Fibroblast of lung (primary cell): ENCODE measurements at places on chromosomes 7 and 10. TPM values are rescaled to one million over a fixed set of nuclear protein-coding genes. Genes with fewer than 3 reads are reported as not detected.

- no peaks in the 10 kb centered on the region for H3K27me3 ChIP-seq
- H3K27ac ChIP-seq, result no peak overlapping the region
- H3K4me3 ChIP-seq, result no peak overlapping the region
- DNase-seq, result no peak
Observed at GRCh38 chr7:74121401-74122249, 38.0 kb downstream of the LIMK1 start.

- DNase-seq, result no peak
- H3K36me3 ChIP-seq, result no peaks in the 10 kb centered on the region
- no peak overlapping the region for H3K4me3 ChIP-seq
- H3K4me1 ChIP-seq, result no peaks in the 10 kb centered on the region
- H3K27ac ChIP-seq, result no peak overlapping the region
Observed at GRCh38 chr7:112566442-112567324, 85.9 kb downstream of the LSMEM1 start.

DNA sequence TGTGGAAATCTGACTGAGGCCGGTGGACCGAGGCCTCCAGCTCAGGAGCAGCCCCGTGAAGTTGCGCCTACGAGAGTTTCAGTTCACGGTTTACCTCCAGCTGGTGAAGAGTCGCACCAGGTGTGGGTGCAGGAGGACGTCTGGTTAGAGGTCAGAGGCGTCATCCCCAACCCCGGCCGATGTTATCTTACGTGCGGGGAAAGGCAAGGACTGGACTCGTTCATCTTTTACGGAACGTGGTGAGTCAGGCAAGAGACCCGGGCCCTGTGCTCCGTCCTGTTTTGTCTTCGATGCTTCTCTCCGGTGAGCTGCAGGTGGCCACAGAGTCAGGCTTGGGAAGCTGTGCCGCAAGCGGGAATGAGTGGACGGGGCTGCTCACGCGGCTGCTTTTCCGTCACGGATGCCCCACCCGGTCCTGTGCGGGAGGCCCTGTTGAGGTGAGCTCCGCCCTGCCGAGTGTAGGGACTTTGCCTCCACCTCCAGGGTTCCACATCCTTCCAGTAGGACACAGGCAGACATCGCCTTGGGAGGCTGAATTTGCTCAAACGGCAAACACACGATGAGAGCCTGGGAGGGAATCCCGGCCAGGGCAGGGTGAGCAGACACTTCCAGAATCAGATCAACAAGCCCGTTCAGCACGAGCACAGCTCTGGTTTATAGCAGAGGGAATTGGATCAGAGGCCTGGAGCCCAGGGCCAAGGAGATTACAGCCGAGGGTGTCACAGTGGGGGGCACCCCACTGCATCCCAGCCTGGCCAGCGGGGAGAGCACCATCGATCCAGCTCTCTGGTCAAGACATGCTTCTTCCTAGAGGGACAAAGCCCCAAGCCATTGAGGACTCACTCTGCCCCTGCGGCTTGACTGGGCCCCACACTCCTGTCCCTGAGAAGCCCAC lies 50.1 kb upstream of the INPP5A start:
- H3K36me3 ChIP-seq, result no peaks in the 10 kb centered on the region
- H3K4me3 ChIP-seq, result no peak overlapping the region
- no peaks in the 10 kb centered on the region for H3K27me3 ChIP-seq
- no peak for DNase-seq
- peaks cover 2% of the 10 kb centered on the region for H3K4me1 ChIP-seq
- H3K27ac ChIP-seq, result no peak overlapping the region

DNA sequence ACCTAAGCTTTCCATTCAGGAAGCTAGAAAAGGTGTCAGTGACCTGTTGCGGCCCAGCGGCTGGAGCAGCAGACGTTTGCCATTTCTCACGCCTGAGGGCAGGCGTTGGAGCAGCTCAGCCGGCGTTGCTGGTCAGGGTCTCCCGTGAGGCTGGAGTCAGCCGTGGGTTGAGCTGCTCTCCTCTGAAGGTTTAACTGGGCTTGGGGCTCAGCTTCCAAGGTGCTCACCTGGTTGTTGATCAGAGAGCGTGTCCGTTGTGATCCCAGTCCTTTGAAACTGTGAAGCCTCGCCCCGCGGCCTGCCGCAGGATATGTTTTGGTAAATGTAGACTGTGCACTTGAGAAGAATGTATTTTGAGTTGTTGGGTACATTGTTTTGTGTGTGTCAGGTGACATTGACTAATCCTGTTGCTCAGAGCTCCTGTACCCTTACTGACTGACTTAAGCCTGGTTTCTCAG lies 20.6 kb upstream of the PWWP2B start:
- no peaks in the 10 kb centered on the region for H3K27me3 ChIP-seq
- no peak overlapping the region for H3K27ac ChIP-seq
- H3K4me3 ChIP-seq, result no peak overlapping the region
- no peaks in the 10 kb centered on the region for H3K4me1 ChIP-seq

GRCh38 chr10:52517012-52517411 lies 202.9 kb downstream of the DKK1 start:
- no peak overlapping the region for H3K4me3 ChIP-seq
- DNase-seq, result no peak
- H3K36me3 ChIP-seq, result no peaks in the 10 kb centered on the region
- H3K4me1 ChIP-seq, result no peaks in the 10 kb centered on the region
- no peak overlapping the region for H3K27ac ChIP-seq

- H3K4me1 ChIP-seq, result no peaks in the 10 kb centered on the region
- DNase-seq, result no peak
- no peak overlapping the region for H3K27ac ChIP-seq
- H3K4me3 ChIP-seq, result no peak overlapping the region
Observed at GRCh38 chr7:73815436-73815835, 15.4 kb upstream of the CLDN4 start.

DNA sequence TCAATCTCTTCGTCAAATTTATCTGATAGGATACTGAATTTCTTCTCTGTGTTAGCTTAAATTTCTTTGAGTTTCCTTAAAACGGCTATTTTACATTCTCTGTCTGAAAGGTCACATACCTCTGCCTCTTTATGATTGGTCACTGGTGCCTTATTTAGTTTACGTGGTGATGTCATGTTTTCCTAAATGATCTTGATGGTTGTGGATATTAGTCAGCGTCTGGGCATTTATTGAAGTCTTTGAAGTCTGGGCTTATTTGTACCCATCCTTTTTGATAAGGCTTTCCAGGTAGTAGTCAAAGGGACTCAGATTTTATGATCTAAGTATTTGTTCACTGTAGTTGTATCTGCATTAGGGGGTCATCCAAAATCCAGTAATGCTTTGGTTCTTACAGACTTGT lies 1407.5 kb upstream of the LRRTM3 start:
- H3K27ac ChIP-seq, result no peak overlapping the region
- H3K36me3 ChIP-seq, result no peaks in the 10 kb centered on the region
- no peaks in the 10 kb centered on the region for H3K27me3 ChIP-seq
- H3K4me3 ChIP-seq, result no peak overlapping the region
- no peak for DNase-seq
- no peaks in the 10 kb centered on the region for H3K4me1 ChIP-seq

GRCh38 chr7:100568896-100569844 lies 4.5 kb downstream of the SAP25 start:
- peaks cover 4% of the 10 kb centered on the region for H3K36me3 ChIP-seq
- no peaks in the 10 kb centered on the region for H3K4me1 ChIP-seq
- peak; percentile 38 for DNase-seq
- H3K27me3 ChIP-seq, result no peaks in the 10 kb centered on the region
- H3K27ac ChIP-seq, result no peak overlapping the region
- H3K4me3 ChIP-seq, result peak overlapping the region; percentile 25

- peak; percentile 3 for DNase-seq
- no peaks in the 10 kb centered on the region for H3K27me3 ChIP-seq
- H3K27ac ChIP-seq, result no peak overlapping the region
- no peak overlapping the region for H3K4me3 ChIP-seq
- H3K4me1 ChIP-seq, result no peaks in the 10 kb centered on the region
- H3K36me3 ChIP-seq, result no peaks in the 10 kb centered on the region
Observed at GRCh38 chr7:99794585-99795502, 10.9 kb upstream of the CYP3A4 start.

GRCh38 chr10:6478722-6479121 lies 101.4 kb downstream of the PRKCQ start:
- H3K4me3 ChIP-seq, result no peak overlapping the region
- H3K4me1 ChIP-seq, result no peaks in the 10 kb centered on the region
- DNase-seq, result no peak

- no peaks in the 10 kb centered on the region for H3K36me3 ChIP-seq
- no peak for DNase-seq
- H3K4me3 ChIP-seq, result no peak overlapping the region
- no peaks in the 10 kb centered on the region for H3K4me1 ChIP-seq
- no peak overlapping the region for H3K27ac ChIP-seq
Observed at GRCh38 chr7:52254396-52255010, 780.9 kb upstream of the POM121L12 start.

GRCh38 chr7:80882213-80882801 lies 36.5 kb downstream of the SEMA3C start:
- H3K27ac ChIP-seq, result peak overlapping the region; percentile 55
- DNase-seq, result no peak
- H3K27me3 ChIP-seq, result no peaks in the 10 kb centered on the region
- peaks cover 1% of the 10 kb centered on the region for H3K36me3 ChIP-seq
- no peak overlapping the region for H3K4me3 ChIP-seq

DNA sequence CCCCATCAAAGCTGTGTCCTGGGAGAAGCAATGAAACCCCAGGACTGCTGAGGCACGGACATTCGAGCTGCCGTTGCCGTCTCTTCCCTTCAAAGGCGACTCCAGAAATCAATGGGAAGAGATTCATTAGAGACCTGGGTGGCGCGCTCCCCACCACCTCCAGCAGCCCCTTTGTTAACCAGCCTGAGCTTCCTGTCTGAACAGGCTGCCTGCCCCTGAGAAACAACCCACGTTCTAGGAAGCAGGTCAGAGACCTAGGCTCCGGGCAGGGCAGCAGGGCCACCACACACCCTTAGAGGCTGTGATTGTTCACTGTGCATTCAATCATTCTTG lies 110.9 kb upstream of the PPIF start:
- DNase-seq, result no peak
- H3K4me1 ChIP-seq, result peaks cover 20% of the 10 kb centered on the region
- no peak overlapping the region for H3K4me3 ChIP-seq
- peaks cover 14% of the 10 kb centered on the region for H3K36me3 ChIP-seq
- H3K27ac ChIP-seq, result no peak overlapping the region

DNA sequence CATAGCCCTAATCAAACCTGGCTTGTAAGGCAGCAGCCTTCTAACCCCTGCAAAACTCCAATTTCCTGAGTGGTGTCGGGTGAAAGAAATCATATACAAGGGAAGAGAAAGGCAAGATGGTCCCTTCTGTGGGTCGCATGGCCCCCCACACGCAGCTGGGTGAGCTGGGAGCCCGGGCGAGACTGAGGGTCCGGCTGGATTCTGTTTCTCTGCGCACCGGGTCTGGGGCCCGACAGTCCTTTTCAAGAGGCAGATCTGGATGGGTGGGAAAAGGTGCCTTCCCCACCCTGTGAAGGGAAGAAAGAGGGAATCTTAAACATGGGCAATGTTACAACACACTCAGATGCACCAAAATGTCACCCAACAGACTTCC lies 18.5 kb downstream of the WDR86 start:
- H3K4me1 ChIP-seq, result no peaks in the 10 kb centered on the region
- no peaks in the 10 kb centered on the region for H3K36me3 ChIP-seq
- no peak overlapping the region for H3K4me3 ChIP-seq
- no peak overlapping the region for H3K27ac ChIP-seq
- peaks cover 7% of the 10 kb centered on the region for H3K27me3 ChIP-seq

GRCh38 chr7:110307776-110308175 lies 783.2 kb upstream of the LRRN3 start:
- H3K4me1 ChIP-seq, result no peaks in the 10 kb centered on the region
- no peaks in the 10 kb centered on the region for H3K27me3 ChIP-seq
- no peak overlapping the region for H3K27ac ChIP-seq
- H3K4me3 ChIP-seq, result no peak overlapping the region
- H3K36me3 ChIP-seq, result no peaks in the 10 kb centered on the region
- peak; percentile 30 for DNase-seq

- H3K36me3 ChIP-seq, result no peaks in the 10 kb centered on the region
- no peak for DNase-seq
- H3K4me3 ChIP-seq, result no peak overlapping the region
Observed at GRCh38 chr7:116786791-116787443, 75.5 kb upstream of the CAPZA2 start.

DNA sequence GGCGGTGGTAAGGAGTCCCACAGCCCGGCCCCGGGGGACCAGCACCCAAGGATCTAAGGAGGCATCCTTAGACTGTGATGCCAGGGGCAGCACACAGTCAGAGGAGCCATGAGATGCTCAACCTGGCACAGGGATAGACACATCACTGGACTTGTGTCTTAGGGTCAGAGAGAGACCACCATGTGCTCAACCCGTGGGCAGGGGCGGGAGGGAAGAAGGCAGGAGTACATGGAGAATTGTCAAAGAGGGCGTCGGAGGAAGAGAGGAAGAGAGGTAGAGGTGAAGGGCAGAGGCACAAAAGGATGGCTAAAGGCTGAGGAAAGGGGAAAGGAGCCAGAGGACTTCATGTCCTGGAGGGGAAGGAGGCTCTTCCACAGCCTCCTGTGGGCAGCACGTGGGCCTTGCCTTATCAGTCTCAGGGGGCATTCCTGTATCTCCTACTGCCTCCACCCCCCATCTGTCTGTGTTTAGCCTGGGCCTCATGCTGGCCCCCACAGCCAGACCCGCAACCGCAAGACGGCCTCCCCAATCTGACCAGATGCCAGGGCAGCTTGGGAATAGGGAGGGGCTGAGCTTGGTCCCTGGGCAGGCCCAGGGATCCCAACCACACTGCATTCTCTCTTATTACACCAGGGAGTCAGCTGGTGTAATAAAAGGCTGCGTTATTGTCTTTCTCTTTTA lies 2.2 kb downstream of the ADCY1 start:
- DNase-seq, result no peak
- no peak overlapping the region for H3K4me3 ChIP-seq
- H3K27me3 ChIP-seq, result peaks cover 34% of the 10 kb centered on the region
- H3K36me3 ChIP-seq, result no peaks in the 10 kb centered on the region

- H3K4me1 ChIP-seq, result no peaks in the 10 kb centered on the region
- no peak overlapping the region for H3K4me3 ChIP-seq
- DNase-seq, result no peak
Observed at GRCh38 chr7:34849986-34850385, 187.3 kb downstream of the DPY19L1 start.

- peaks cover 2% of the 10 kb centered on the region for H3K4me1 ChIP-seq
- H3K36me3 ChIP-seq, result no peaks in the 10 kb centered on the region
- H3K27ac ChIP-seq, result no peak overlapping the region
- no peak overlapping the region for H3K4me3 ChIP-seq
- DNase-seq, result peak; percentile 22
Observed at GRCh38 chr7:111855842-111856227, 293.5 kb upstream of the IMMP2L start.

GRCh38 chr10:49297818-49298670 lies 926 bp upstream of the C10orf71 start:
- no peak for DNase-seq
- H3K4me3 ChIP-seq, result no peak overlapping the region
- peaks cover 11% of the 10 kb centered on the region for H3K27me3 ChIP-seq

CPN1 gene
- total RNA-seq, result not detected in 2 replicates

CNNM1 gene
- total RNA-seq, result 0.51 and 0.66 TPM in 2 replicates

ABCB4 gene
- 0.26 and 0.66 TPM in 2 replicates for total RNA-seq

COL28A1 gene
- total RNA-seq, result under 0.01 and 0.17 TPM in 2 replicates

SPDYE11 gene
- not detected in 2 replicates for total RNA-seq

DHX32 gene
- 33.7 and 36.0 TPM in 2 replicates for total RNA-seq

ANKRD2 gene
- total RNA-seq, result 1.8 TPM in 2 replicates

TRIM74 gene
- not detected in 2 replicates for total RNA-seq

FRMPD2 gene
- total RNA-seq, result not detected in 2 replicates

ASB10 gene
- not detected in 2 replicates for total RNA-seq

CXCL12 gene
- 526 and 611 TPM in 2 replicates for total RNA-seq
